ENCODE measurements at places on chromosomes 4 and X.

GRCh38 chr4:20839957-20840356, 139.7 kb downstream of the PACRGL start:
- DNase-seq: no peak

DNA sequence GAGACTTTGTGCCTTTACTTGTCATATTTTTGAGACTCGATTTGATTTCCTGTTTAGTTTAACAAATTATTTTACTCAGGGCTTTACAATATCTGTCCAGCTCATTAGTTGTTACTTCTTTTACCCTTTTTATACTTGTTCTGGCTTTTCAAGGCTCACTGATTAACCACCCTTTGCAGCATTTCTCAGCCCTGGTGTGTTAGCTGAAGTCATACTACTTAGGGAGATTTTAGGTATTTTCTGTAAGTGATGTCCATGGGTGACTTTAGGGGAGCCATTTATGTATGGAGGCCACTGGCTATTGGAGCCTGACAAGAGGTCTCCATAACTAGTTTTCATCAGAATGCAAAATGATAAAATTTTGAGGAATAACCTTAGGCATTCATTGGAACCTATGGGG, 147.2 kb downstream of the RPA4 start:
- no peak for DNase-seq

- no peak for DNase-seq
These were observed 44.7 kb downstream of the RTL5 start for GRCh38 chrX:72086995-72087394.

DNA sequence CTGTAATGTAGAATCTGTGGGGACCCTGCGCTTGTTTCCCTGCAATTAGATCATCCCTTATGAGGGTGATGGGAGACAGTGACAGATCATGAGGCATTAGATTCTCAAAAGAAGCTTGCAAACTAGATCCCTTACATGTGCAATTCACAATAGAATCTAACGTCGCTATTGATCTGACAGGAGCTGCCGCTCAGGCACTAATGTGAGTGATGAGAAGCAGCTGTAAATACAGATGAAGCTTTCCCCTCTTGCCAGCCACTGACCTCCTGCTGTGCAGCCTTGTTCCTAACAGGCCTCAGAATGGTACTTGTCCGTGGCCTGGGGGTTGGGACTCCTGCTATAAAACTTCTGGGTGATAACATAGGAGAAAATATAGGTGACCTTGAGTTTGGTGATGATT, 1076.8 kb downstream of the PDHA2 start:
- no peak for DNase-seq

GRCh38 chrX:78019586-78020483, 50.4 kb upstream of the PGAM4 start:
- no peak for DNase-seq

- DNase-seq: no peak
These were observed 9.0 kb downstream of the ABCE1 start for GRCh38 chr4:145107126-145107525.

DNA sequence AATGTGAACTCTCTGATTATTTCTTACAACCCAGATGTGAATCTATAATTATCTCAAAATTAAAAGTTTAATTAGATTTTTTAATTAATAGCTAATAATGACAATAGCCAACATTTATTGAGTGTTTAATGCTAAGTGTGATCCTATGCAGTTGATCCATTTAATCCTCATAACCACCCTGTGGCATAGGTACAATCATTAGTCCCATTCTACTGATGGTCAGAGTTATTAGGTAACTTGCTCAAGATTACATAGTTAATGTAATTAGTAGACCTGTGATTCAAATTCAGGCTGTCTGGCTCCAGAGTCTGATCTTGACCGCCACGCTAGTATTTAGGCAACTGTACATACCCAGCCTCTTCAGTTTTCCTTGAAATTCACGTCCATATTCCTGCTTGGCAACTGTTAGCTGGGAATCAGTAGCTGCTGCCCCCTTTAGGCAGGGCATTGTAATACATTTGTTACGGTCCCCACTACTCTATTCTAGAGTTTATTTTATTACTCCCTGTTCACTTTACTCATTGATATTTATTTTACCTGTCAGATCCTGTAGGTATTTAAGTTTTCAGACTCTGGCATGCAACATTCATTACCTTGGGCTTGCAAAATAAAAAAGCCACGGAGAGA, 20.6 kb upstream of the TEC start:
- DNase-seq: no peak

- no peak for DNase-seq
These were observed 165.4 kb upstream of the LDB2 start for GRCh38 chr4:17063888-17064287.

GRCh38 chrX:333611-334311, 15.2 kb upstream of the GTPBP6 start:
- no peak for DNase-seq

GRCh38 chrX:109952985-109953905, 49.7 kb upstream of the TMEM164 start:
- no peak for DNase-seq

GRCh38 chrX:107968623-107969022, 13.5 kb downstream of the TEX13B start:
- no peak for DNase-seq

- no peak for DNase-seq
These were observed 68.1 kb upstream of the NAP1L5 start for GRCh38 chr4:88765729-88766128.

- no peak for DNase-seq
These were observed 195.6 kb downstream of the GPC3 start for GRCh38 chrX:133789829-133790228.

- DNase-seq: no peak
These were observed 333.9 kb upstream of the FSTL5 start for GRCh38 chr4:162497564-162498167.

GRCh38 chrX:150582338-150582948, 14.0 kb downstream of the MTM1 start:
- no peak for DNase-seq

- no peak for DNase-seq
These were observed 80.1 kb upstream of the LRPAP1 start for GRCh38 chr4:3612281-3612680.

- DNase-seq: no peak
These were observed 80.1 kb downstream of the ANKRD50 start for GRCh38 chr4:124632439-124632838.

GRCh38 chr4:82484996-82485783, 54.8 kb downstream of the ENOPH1 start:
- DNase-seq: no peak

GRCh38 chr4:117700111-117700892, 334.0 kb upstream of the NDST3 start:
- DNase-seq: no peak

DNA sequence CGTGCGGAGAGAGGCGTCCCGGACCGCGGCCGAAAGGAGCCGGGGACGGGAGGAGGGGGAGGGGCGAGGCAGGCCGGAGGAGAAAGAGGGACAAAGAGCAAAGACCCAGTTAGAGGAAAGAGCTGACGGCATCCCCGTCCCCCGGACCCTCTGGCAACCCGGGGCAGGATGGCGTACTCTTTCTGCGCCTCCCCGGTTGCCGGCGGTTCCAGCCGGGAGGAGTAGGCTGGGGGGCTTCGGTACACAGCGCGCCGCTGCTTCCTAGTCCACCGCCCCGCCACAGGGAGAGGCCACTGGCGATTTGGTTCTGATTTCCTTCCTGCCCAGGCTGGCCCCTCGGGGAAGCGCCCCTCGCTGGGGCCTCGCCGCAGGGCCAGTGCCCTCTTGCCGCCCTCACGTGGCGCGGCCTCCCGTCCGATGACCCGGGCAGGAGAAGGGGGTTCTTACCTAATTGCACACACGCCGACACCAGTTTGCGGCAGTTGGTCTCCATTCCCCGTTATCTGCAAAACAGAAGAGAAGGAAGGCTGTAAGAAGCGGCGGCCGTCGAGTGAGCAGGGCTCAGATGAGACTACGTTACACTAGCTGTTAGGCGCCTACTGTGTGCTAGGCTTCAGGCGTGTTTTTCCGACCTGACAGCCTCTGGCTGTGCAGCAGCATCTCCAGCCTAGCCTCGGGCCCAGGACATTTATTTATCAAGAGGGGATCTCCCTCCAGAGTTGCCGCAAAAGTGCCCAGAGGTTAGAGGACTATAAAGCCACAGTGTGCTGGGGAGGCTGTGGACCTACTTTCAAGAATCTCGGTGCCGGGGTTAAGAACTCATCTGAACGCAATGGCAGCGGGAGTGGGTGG, 9.9 kb upstream of the PITX2 start:
- DNase-seq: no peak

DNA sequence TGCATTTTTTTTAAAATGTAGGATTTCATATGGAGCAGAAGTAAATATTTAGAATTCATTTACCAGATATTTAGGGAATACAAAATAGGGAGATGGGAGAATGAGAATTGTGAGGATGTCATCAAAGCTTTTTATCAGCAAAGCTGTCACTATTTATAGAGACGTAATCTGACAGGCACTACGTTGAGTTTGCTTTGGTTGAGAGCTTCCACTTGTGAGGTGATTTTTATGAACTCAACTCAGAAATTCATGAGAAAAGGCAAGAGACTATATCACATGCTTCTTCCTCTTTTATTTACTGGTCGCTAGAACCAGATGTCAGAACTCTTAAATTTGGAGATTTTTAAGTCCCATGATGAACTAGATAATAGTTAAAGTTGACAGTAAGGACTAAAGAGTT, 211.2 kb downstream of the GBA3 start:
- no peak for DNase-seq

- no peak for DNase-seq
These were observed 1783.4 kb upstream of the AGA start for GRCh38 chr4:179225594-179225993.

- no peak for DNase-seq
These were observed 261.5 kb downstream of the DCHS2 start for GRCh38 chr4:154230091-154230490.

DNA sequence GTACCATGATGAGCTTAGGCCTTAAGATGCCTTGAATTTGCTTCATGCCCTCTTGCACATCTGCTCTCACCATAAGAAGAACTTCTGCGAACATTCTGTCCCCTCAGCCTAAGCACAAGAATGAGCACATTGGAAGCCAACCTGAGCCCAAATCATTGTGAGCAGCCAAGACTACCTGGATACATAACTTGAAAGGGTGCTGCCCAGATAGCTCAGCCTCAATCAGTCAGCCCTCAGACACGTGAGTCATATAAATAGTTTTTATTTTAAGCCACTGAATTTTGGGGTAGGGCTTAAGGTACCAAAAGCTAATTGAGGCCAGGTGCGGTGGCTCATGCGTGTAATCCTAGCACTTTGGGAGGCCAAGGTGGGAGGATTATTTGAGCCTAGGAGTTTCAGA, 27.5 kb upstream of the BBS12 start:
- DNase-seq: no peak

GRCh38 chr4:147173797-147174432, 228.3 kb upstream of the TTC29 start:
- DNase-seq: no peak

GRCh38 chrX:102745513-102745856, 24.9 kb downstream of the GPRASP3 start:
- DNase-seq: no peak
